Gastroesophageal sphincter (tissue), 4 donors: ENCODE measurements at places on chromosomes 12 and 14.

DNA sequence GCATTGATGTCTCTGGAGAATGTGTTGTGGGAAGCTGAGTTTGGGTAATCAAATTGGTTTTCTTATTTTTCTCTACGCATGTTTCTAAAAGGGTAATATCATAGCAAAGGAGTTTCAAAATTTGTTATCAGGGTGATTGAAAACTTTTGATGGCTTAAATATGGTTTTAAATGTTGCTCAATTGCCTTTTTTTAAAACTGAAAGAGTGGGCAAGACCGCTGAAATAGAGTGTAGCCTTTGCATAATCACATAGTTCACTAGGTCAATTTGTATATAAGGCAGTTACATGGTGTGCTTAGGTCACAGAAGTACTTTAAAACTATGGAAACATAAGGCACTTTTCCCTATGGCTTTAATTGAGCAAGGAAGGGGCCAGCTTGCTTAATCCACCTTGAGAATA is 167.4 kb downstream of the SNAPC1 start:
- no peak for ATAC-seq

DNA sequence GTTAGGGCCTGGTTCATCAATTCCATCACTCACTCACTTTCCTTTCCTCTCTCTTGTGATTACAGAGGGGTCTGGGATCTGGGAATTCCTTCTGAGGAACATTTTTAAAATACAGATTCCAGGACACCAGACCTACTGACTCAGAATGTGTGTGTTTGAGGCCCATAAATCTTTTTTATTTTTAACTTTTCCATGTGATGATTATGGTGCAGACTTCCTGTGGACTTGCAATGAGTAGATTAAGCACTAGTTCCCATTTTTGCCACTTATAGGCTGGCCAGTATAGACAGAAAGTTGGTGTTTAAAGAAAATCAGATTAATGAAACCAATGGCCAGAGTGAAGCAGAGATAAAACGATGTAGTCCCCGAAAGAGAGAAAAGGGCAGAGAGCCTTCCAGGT is 28.1 kb downstream of the SLC41A2 start:
- no peak for ATAC-seq

GRCh38 chr12:122483969-122484368 is 16.8 kb downstream of the ZCCHC8 start:
- no peak for ATAC-seq

DNA sequence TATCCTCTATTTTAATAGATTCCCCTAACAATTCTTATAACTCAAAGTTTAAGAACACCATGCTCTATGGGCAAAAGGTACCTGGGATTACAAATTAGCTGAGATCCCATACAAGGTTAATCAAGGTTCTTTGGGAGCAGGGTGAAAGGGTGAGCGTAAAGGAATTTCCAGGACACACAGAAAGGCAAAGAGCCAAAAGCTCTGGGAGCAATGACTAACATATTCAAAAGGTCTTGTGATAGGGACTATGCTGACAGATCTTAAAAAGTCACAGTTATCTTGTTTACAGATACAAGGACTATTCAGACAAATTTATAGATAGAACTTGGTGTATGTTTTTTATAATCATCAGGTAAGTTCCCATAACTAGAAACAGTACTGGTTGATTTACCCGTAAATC is 19.5 kb upstream of the PPFIBP1 start:
- no peak for ATAC-seq

- no peak for ATAC-seq
These were observed 18.9 kb upstream of the SYNDIG1L start for GRCh38 chr14:74444866-74445265.

DNA sequence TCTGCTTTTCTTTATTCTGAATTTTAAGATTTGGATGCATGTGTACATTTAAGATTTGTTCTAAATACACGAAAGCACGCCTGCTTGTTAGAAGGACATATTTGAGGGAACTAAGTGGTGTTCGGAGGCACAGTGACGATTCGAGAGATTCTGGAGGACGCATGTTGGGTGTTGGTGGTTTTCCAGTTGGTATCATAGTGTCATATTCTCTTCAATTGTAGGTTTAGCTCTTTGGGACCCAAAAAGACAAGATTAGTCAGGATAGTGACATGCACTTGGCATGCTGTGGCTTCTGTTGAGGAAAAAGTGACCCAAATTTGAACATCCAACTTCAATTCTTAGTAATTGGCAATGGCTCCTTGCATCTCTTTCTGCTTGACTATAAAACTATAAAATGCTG is 30.1 kb downstream of the PRKCH start:
- no peak for ATAC-seq

GRCh38 chr12:24078318-24078765 is 128.9 kb upstream of the SOX5 start:
- no peak for ATAC-seq
